ENCODE measurements at places on chromosomes 5 and 9.

DNA sequence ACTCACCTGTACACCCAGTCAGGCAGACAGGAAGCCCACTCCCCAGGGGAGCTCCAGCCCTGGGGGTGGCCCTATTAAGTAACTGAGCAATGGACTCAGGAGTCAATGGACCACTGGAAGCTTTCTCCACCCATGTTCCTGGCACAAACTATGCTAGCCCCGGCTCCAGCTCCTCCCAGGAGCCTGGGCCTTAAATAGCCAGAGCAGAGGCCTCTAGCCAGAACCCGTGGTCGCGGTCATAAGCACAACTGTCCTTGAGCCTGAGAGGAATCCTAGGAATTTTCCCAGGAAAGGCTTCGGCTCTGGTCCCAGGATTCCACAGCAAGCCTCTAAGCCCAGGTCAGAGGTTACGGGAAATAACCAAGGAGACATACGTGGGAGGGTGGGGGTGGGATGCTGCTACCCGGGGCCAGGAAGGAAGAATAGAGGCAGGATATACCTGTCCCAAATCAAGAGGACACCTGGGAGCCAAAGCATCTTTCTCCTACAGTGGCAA lies 5.5 kb downstream of the SEPTIN8 start:
- no peak for DNase-seq

GRCh38 chr9:96852676-96853075 lies 1.6 kb downstream of the ZNF782 start:
- DNase-seq: no peak

DNA sequence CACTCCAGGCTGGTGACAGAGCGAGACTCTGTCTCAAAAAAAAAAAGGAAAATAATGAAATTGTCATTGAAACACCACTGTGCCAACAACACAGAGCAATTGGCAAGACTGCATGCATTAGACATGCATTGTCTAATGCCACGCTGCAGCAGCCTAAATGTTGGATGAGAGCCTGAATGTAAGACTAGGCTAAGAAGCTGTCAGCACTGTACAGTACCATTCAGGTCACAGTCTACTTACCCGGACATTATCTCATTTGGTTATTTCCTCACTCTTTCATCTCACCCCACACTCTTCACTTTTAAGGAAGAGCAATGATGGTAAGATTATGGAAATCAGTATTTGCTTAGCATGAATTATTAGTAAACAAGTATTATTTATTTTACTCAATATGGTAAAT lies 31.3 kb upstream of the PPP2CA start:
- DNase-seq: no peak

DNA sequence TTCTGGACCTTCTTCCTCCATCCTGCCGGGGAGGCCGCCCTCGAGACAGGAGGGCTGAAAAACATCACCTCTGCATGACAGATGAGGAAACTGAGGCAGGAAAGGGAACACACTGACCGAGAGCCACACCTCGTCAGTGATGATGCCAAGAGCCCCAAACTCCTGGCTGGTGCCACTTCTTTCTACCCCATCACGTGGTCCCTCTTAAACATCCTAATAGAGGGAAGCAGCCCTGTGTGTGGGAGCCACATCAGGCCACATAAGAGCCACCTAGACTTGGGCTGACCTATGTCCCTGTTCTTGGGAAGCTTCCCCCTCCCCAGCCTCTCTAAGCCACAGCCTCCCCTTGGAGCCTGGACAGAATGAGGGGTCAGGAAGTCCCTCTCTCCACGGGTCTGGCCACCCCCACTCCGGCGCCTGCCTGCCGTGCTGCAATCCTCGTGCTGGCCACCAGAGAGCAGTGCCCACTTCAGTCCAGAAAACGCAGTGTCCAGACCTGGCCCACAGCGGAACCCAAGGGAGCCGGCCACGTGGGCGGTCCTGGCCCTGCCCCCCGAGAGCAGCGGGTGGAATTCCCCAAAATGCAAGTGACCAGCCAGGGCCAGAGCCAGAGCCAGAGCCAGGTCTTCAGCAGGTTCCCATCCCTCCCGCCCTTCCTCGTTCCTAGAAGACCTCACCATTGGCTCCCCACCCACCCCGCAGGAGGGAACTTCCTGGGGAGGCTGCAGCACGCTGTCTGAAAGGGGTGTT lies 54.7 kb upstream of the SARDH start:
- peak; percentile 20 for DNase-seq

GRCh38 chr5:77239126-77239741 lies 28.8 kb downstream of the PDE8B start:
- DNase-seq: no peak

DNA sequence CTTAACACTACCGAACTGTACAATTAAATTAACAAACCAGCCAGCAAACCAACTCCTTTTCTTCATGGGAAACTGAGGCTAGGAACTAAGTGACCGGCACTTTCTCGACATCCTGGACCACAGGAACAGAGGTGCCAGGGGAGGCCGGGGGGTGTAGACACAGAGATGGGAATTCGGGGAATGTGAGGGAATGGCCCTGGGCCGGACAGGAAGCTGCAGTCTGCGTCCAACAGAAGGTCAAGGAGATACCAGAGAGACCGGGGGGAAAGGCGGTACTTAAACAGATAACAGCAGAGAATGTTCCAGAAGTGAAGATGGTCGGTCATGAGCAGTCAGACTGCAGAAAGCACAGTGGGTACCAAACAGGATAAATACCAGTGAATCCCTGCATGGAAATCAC lies 40.3 kb downstream of the DBH start:
- DNase-seq: no peak

GRCh38 chr9:82332774-82333152 lies 344.2 kb downstream of the SPATA31D1 start:
- DNase-seq: no peak

- no peak for DNase-seq
Observed at GRCh38 chr5:101643794-101644193, 652.3 kb downstream of the SLCO4C1 start.

GRCh38 chr5:110339399-110339798 lies 387.1 kb downstream of the TMEM232 start:
- DNase-seq: no peak

DNA sequence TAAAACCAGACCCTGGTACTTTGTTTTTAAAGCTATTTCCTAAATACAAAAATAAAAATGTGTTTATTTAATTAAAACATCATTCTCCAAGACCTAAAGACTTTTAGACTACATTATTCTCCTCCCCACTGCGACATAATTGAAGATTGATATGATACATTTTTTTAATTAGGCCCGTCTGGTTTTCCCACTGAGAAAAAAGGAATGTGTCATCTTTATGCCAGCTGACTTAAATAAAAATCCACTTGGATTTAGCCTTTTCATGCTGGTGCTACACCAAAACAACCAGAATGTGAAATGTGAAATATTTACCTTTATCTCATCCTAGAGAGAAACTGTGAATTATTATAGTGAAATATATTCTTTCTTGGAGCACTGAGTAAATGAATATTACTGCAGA lies 155.5 kb upstream of the PPP1R2B start:
- no peak for DNase-seq

DNA sequence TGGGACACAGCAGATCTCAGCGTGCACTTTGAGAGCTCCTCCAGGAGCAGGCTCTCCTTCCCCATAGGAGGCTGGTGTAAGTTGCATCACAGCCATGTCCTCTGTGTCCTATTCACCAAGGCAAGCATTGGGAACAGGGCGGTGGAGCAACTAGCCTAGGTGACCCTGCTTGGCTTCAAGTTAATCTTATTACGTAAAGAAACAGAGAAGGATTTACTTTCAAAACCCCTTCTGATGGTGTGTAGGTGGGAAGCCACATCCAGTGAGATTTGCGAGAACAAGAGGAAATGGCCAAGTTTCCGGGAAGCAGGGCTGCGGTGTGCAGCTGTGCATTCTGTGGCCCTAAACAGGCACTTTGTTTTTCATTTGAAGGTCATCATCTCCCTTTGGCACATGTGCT lies 80.2 kb downstream of the TRIO start:
- DNase-seq: no peak

- DNase-seq: no peak
Observed at GRCh38 chr5:1642621-1643061, 118.9 kb upstream of the LPCAT1 start.

- no peak for DNase-seq
Observed at GRCh38 chr5:119301906-119302305, 53.9 kb upstream of the TNFAIP8 start.

- no peak for DNase-seq
Observed at GRCh38 chr5:107286447-107287098, 384.2 kb downstream of the EFNA5 start.

Measured in effector CD4-positive, alpha-beta T cell (primary cell).